Cardiac septum (tissue), 1 donor: ENCODE measurements at places on chromosomes 13 and 19.

DNA sequence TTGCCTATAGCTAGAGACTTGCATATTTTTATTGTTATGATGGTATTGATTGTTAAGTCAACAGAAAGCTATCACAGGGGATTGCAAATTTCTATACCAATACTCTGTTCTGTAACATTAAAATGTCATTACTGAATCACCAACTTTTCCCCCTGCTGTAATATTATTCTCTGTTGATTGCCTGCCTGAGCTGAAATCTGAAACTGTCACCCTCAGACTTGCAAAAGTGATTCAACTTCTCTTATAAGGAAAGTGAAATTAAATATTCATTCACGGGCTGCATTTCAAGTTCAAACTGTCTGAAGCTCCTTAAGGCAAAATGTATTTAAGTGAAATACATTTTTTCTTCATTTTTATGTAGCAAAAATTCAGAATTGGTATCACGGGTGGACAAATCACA is 723.2 kb downstream of the PCDH9 start:
- no peak for DNase-seq

DNA sequence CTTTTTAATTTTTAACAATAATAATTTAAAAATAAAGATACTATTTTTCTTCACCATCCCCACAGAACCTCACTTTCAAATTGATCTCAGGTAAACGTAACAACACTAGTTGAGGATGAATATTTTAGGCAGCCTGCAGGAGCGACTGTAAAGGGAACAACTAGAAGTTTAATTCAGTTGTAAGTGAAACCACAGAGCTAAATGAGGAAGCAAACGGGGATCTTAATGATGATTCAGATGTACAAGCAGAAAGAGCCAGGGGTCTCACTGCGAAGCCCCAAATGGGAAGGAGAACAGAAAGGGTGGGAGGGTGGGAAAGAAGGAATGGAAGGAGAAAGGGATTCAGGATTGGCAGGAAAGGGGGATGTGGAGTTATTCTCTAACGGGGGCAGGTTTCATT is 54.6 kb upstream of the RAP2A start:
- DNase-seq, result no peak

DNA sequence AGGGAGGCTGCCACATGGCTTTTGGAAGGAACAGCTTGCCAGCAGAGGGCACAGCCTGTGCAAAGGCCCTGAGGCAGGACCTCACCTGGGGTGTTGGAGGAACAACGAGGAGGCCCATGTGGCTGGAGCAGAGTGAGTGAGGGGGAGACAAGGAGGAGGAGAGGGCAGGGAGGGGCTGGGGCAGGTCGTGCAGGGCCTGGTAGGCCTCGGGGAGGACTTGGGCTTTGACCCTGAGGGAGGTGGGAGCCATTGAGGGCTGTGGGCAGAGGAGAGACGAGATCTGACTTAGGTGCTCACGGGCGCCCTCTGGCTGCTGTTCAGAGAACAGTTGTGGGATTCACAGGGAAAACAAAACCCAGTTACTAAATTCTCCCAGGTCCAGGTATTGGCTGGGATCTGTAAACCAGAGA is 25.2 kb downstream of the ZNRF4 start:
- DNase-seq, result no peak

- no peak for DNase-seq
Observed at GRCh38 chr19:55087542-55087901, 11.9 kb downstream of the EPS8L1 start.

DNA sequence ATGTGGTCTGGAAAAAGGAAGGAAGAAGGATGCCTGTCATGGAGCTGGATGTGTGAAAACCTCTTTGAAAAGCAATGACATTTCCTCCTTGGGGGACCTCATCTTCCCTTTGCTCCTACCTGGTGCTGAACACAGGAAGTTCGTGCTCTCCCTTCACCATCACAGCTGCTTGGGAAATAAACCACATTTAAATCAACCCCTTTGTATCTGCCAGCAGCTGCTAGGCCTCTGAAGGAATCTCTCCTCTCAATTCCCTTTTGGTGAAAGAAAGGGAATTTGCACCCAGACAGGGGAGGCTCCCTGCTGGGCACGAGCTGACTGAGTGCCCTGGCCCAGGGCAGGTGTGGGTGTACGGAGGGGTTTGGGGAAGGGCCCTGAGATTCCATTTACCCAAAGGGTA is 437.7 kb downstream of the TSHZ3 start:
- DNase-seq, result no peak
